ENCODE measurements at places on chromosomes 11 and 22. TPM values are rescaled to one million over a fixed set of nuclear protein-coding genes. Genes with fewer than 3 reads are reported as not detected.

The CASP12 gene
- polyA plus RNA-seq, result not detected

The DDTL gene
- polyA plus RNA-seq, result 2.4 TPM

The SPDYC gene
- not detected for polyA plus RNA-seq

The PRR14L gene
- polyA plus RNA-seq, result 21.0 TPM

The ASRGL1 gene
- 2.7 TPM for polyA plus RNA-seq

The TRPC6 gene
- polyA plus RNA-seq, result not detected

The UPK3A gene
- polyA plus RNA-seq, result not detected

The CELSR1 gene
- polyA plus RNA-seq, result 0.30 TPM

The OR2AG2 gene
- not detected for polyA plus RNA-seq

The ANO9 gene
- polyA plus RNA-seq, result 12.2 TPM

The EIF3F gene
- 359 TPM for polyA plus RNA-seq

The TFIP11 gene
- polyA plus RNA-seq, result 41.5 TPM

The TMEM45B gene
- 1.6 TPM for polyA plus RNA-seq

The GNAZ gene
- 0.53 TPM for polyA plus RNA-seq

The SRSF8 gene
- polyA plus RNA-seq, result 91.6 TPM

The IGLL1 gene
- not detected for polyA plus RNA-seq

The TBX1 gene
- not detected for polyA plus RNA-seq

The TNNT3 gene
- not detected for polyA plus RNA-seq

The STX3 gene
- 6.8 TPM for polyA plus RNA-seq

The HIC2 gene
- polyA plus RNA-seq, result 0.60 TPM

The ASCL2 gene
- polyA plus RNA-seq, result 8.9 TPM

The TREH gene
- not detected for polyA plus RNA-seq

The KRTAP5-1 gene
- not detected for polyA plus RNA-seq

The CADM1 gene
- polyA plus RNA-seq, result 2.7 TPM

The OR52I1 gene
- not detected for polyA plus RNA-seq

The FGF19 gene
- polyA plus RNA-seq, result not detected
